ENCODE measurements at places on chromosomes 5 and 9.
A peak's percentile ranks its signal among the peaks of the same experiment; 100 is the strongest.

- no peak for DNase-seq
Measured at GRCh38 chr5:140242099-140242498, 60.8 kb downstream of the PFDN1 start.

- DNase-seq: no peak
Measured at GRCh38 chr9:16025627-16026026, 472.8 kb downstream of the CCDC171 start.

DNA sequence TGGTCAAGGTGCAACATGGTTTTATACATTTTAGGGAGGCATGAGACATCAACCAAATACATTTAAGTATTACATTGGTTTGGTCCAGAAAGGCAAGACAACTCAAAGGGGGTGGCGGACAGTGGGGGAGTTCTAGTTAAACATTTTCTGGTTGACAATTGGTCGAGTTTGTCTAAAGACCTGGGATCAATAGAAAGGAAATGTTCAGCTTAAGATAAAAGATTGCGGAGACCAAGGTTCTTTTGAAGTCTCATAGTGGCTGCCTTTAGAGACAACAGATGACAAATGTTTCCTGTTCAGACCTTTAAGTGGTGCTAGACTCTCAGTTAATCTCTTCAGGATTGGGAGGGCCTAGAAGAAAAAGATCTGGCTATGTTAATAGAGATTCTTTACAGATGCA is 47.7 kb upstream of the TTC39B start:
- no peak for DNase-seq

- DNase-seq: peak; percentile 12
Measured at GRCh38 chr5:160835376-160835775, 16.6 kb downstream of the ATP10B start.

DNA sequence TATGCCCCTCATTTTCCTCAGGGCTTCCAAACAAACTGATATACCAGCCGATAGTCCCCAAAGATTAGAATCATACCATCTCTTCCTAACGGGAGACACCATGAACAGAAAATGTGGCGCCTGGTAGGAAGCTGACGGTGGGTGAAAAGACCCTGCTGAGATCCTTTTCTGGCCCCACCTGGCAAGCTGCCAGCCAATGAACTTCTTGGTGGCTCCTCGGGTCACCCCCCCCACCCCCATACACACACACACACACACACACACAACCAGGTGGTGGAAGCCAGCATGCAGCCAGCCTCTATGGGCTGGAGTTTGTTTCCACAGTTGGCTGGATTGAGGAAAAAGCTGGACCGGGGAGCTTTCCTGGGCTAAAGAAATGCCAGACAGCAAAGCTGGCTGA is 4.8 kb upstream of the CCIN start:
- no peak for DNase-seq

DNA sequence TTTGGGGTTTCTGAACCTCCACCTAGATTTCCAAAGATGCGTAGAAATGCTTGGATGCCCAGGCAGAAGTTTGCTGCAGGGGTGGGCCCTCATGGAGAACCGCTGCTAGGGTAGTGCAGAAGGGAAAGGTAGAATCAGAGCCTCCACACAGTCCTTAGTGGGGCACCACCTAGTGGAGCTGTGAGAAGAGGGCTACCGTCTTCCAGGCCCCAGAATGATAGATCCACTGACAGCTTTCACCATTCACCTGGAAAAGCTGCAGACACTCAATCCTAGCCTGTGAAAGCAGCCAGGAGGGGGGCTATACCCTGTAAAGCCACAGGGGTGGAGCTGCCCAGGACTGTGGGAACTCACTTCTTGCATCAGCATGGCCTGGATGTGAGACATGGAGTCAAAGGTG is 13.3 kb upstream of the HSDL2 start:
- no peak for DNase-seq

- DNase-seq: no peak
Measured at GRCh38 chr9:34520505-34521385, 2.0 kb downstream of the ENHO start.

- no peak for DNase-seq
Measured at GRCh38 chr9:89179540-89179894, 899 bp upstream of the SHC3 start.

- no peak for DNase-seq
Measured at GRCh38 chr5:115372146-115372545, 75.7 kb upstream of the CCDC112 start.

DNA sequence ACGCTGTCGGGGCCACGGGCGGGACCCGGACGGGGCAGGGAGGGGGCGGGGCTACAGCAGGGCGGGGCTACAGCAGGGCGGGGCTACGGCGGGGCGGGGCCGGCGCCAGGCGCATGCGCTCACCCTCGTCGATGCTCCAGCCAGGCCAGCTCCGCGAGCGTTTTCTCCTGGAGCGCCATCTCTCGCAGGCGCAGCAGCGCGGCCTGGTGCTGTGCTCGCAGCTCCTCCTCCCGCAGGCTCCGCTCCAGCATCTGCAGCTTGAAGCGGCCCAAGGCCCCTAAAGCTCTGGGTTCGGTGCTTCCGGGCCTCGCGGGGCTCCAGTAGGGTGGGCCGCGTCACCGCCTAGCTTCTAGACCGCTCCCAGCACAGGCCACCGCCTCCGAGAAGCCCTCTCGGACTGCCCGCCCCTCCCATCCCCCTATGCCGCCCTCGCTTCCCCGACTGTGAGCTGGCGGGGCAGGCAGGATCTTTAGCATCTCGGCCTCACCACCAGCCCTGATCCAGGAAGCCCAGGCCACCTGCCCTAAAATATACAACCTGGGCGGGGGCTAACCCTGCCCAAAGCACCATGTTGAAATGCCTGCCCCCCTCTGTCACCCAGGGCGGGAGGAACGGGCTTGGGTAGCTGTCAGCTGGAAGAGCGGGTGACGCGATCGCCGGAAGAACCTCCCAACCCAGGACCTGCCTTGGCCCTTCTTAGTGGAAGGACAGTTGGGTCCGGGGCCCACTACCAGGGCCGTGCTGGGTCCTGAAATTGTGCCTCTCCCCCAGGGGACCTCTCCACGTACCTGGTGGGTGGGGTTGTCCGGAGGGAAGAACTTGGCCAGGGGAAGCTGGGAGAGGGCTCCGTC is 21.9 kb upstream of the QSOX2 start:
- DNase-seq: peak; percentile 88

DNA sequence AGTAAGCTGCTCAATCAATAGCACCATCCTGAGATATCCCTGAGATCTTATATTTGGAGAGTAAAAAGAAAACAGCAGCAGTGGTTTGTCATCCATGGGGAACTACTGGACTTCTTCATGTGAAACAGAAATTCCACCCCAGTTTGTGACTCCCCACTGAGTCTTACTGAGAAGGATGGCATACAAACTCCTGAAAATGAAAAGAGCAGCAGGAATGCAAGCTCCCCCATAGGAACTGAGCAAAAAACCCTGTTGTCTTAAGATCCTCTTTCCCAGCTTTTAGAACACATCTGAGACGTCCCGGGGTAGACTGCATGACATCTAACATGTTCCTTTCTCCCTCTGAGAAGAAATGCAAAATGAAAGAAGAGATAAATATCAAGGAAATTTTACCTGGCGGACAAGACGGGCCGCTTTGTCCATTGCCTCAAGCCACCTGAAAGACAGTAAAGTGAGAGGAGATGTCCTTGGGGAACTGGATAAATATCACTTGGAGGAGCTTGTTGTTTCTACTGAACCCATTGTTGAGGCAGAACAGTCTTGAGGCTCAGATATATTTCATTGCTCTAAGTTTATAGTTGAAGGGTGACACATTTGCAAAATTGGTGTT is 117.1 kb downstream of the NUDT12 start:
- no peak for DNase-seq

GRCh38 chr9:69532396-69532795 is 139.8 kb downstream of the APBA1 start:
- no peak for DNase-seq

GRCh38 chr5:84032324-84032723 is 311.7 kb upstream of the HAPLN1 start:
- DNase-seq: no peak

GRCh38 chr5:25991639-25992038 is 1046.7 kb downstream of the CDH9 start:
- DNase-seq: no peak

- DNase-seq: no peak
Measured at GRCh38 chr5:115551415-115551814, 6.8 kb upstream of the FEM1C start.

DNA sequence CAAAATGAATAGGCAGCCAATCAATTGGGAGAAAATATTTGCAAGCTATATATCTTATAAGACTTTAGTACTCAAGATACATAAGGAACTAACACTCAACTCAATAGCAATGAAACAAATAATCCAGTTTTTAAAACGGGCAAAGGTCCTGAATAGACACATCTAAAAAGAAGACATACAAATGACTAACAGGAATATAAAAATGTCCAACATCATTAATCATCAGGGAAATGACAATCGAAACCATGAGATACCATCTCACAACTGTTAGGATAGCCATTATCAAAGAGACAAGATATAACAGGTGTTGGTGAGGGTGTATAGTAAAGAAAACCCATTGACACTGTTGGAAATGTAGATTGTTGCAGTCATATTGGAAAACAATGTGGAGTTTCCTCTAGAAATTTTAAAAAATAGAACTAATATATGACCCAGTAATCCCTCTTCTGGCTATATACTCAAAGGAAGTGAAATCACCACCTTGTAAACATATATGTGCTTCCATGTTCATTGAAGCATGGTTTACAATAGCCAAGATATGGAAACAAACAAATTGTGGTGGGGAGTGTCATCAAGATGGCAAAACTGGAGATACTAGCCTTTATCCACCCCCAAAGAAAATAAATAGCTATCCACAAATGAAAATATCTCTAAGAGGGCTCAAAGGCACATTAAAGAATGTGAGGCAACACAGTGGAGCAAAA is 13.9 kb upstream of the BTNL3 start:
- DNase-seq: no peak

Data from body of pancreas (tissue), 4 donors.